ENCODE measurements at places on chromosomes 2 and 18.

DNA sequence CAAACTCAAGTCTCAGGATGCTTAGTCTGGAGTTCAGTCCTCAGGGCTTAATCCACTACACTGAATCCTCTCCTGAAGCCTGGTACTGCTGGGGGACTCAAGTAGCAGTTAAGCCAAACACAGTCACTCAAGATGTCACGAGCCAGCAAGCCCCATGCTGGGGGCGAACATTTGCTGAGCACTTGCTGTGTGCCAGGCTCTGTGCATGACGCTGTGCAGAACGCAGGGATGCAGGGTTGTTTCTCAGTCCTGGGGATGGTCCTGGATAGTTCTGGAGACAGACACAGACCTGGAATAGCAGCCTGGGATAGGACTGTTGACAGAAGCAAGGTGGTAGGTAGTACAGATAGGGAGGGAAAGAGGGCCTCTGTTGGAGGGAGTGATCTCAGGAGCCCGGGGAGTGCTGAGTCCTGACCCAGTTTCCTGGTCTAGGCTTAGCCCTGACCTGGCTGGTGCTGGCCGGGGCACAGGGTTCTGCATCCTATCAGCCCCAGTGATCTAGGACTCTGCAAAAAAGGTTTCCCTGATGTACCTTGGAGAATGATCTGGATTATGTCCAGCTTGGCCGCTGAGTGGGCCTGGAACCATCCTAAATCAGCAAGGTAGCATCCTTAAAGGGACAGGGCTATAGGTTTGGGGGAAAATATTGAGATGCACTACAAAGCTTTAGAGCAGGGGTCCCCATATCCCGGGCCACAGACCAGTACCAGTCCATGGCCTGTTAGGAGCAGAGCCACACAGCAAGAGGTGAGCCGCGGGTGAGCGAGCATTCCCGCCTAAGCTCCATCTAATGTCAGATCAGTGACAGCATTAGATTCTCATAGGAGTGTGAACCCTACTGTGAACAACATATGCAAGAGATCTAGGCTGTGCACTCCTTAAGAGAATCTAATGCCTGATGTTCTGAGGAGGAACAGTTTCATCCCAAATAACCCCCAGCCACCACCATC lies 54.7 kb upstream of the OTOF start:
- DNase-seq = no peak

- DNase-seq = no peak
These were observed 35.3 kb downstream of the MYO5B start for GRCh38 chr18:50159654-50160046.

DNA sequence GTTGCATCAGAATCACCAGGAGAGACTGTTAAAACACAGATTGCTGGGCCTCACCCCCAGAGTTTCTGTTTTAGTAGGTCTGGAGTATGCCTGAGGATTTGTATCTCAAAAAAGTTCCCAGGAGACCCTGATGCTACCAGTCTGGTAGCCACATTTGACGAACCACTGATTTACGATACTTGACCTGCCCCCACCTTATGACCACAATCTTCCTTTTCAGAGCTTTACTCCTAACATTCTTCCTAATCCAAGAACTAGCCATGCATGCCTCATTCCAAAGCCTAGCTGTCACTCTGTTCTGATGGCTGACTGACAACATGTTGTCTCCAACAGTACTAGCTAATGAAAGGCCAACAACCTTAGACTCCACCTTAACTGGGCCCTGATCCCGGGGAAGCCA lies 191.4 kb downstream of the MBD2 start:
- DNase-seq = no peak

DNA sequence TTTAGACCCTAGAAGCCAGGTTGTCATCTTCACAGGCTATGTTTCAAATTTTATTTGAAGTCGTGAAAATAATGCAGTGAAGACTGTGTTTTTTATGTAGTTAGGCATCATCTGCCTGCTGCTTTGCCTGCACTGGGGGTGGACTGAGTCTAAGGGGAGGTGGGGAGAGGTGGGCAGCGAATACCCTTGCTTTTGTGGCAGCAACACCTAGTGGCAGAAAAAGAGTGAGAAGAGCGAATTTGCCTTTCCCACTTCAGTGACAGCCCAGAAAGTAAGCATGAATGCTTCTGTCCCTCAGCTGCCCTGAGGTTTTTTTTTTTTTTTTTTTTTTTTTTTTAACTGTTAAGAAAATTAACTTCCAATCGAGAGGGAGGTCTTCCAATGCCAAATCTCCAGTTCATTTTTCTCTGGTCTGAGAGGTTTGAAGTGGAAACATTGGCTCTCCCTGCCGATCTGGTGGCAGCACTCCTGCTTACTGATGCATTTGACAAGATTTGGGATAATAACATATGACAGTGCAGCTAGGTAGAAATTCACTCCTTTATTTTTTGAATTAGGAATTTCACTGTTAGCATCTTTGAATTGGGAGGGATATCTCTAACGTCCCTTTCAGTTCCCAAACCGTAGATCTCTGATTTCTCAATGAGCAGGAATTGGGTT lies 60.3 kb upstream of the LYPD6B start:
- no peak for DNase-seq

- DNase-seq = no peak
These were observed 10.5 kb downstream of the SOCS6 start for GRCh38 chr18:70299393-70299792.

GRCh38 chr2:159119652-159120257 lies 151.3 kb downstream of the TANC1 start:
- DNase-seq = no peak

DNA sequence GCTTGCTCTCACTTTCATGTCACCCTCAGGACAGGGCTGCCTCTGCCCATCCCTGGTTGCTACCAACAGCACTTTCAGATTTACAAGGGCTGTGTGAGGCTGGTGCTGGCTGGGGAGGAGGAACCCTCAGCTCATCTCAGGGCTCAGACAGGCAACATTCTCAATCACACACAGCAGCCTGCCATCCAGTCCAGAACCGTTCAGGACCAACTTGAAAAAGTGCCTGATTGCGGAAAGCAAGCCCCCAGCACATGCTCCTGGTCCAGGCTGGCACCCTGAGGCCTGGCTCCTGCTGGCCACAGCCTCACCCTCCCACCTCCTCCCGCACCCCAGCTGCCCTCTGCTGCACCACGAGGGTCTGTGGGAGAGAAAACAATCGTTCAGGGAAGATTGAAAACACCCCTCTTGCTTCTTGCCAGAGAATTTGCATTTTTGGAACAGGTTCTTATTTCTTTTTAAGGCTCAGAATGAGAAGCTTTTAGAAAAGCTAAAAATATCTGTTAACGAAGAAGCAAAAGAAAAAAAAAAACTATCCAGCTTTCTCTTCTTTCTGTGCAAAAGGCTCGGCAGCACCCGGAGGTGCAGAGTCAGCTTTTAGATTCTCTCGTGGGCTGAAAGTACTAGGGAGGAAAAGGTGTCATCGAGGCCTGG lies 403.8 kb upstream of the ID2 start:
- no peak for DNase-seq

DNA sequence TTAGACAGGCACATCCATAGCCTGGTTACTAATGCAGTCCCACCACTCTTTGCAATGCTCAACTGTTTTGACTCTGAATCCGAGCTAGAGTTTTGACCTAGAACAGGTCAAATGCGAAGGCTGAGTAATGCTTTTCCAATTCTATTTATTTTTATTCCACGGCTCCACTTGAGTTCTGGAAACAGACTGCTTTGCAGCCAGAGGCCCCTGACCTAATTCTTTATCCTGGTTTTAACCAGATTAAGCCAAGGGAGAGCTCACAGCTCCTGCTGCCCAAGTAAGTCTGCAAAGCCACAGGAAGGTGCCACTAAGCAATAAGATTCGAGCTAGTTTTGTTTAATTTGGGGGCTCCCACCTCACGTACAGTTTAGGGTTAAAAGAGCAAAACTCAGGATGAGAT lies 51.4 kb downstream of the MREG start:
- no peak for DNase-seq

DNA sequence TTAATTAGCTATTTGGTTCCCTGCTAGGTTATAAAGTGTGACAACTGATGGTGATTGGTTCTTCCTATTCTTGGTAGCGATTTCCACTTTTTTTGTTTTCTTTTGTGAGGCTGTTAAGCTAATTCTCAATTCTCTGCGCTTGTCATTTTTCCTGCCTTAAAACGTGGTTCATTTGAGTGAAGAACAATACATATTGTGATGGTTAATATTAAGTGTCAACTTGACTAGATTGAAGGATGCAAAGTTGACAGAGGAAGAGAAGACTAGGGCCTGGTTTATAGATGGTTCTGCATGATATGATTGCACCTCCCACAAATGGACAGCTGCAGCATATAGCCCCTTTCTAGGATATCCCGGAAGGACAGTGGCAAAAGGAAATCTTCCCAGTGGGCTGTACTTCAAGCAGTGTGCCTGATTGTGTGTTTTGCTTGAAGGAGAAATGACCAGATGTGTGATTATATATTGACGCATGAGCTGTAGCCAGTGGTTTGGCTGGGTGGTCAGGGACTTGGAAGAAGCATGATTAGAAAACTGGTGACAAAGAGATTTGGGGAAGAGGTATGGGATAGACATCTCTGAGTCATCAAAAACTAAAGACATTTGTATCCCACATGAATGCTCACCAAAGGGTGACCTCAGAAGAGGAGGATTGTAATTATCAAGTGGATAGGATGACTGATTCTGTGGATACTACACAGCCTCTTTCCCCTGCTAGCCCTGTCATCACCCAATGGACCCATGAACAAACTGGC lies 39.4 kb upstream of the ZNF804A start:
- DNase-seq = no peak

GRCh38 chr2:102736110-102736409 lies 25.8 kb upstream of the TMEM182 start:
- no peak for DNase-seq

- no peak for DNase-seq
These were observed 17.6 kb downstream of the PRKCE start for GRCh38 chr2:45669032-45669486.

DNA sequence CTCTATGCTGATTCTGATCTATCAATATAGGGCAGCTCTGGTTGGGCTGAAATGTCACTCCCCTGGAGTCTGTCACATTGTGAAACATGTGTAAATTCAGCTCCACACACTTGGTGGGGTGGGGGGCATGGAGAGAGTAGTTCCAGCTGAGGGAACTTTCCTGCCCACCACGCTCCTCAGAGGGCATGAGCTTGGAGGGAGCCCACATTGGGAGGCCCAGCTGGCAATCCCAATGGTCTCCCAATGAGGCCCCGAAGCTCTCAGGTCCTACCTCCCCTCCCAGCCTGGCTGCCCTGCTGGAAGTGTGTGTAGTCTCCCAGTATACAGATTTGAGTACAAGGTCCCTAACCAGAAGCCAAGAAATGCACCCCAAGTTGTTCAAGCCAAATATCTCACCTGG lies 31.5 kb downstream of the GYPC start:
- no peak for DNase-seq

DNA sequence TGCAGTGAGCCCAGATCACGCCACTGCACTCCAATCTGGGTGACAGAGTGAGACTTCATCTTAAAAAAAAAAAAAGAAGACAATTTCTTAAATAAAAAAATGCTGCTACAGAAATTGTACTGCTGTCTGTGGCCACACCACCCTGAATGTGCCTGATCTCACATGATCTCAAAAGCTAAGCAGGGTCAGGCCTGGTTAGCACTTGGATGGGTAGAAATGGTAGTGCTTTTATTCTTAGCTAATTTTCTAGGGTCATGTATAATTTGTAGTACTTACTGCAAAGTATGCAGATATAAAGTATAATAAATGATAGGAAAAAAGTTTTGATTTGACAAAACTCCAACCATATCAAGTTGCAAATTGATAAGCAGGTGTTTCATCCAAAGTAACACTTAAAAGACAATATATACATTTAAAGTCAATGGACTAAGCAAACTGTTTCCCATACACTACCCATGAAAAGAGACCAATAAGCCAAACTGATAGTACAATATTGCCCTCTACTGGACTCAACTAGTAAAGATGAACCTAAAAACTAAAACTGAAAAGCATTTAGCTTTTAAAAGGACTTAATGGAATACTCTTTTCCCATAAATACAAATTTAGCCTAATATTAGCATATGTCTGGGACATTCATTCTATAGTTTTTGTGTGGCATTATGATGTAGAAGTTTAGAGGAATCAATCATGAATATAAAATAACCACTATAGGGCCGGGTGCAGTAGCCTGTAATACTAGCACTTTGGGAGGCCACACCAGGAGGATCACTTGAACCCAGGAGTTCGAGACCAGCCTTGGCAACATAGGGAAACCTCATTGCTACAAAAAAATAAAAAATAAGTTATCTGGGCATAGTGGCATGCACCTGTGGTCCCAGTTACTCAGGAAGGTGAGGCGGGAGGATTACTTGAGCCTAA lies 18.6 kb upstream of the PEX13 start:
- DNase-seq = peak; percentile 43

GRCh38 chr2:129945557-129945956 lies 33.9 kb upstream of the RAB6C start:
- no peak for DNase-seq

DNA sequence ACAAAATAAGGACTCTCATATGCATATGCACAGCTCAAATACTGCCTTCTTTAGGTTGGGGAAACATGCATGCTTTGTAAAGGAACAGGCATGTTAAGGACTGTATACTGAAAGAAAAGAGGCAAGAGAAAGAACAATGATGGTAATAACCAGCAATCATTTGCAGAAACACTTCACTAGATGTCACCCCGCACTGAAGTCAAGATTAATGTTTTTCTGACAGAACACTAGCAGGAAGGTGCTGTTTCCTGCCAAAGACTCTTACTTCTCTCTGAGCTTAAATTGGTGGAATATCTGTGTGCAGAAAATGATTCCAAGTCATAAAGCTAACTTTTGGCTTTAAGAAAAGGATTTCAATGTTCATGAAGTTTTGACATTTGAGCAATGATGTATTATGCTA lies 19.3 kb upstream of the CSRNP3 start:
- DNase-seq = no peak

DNA sequence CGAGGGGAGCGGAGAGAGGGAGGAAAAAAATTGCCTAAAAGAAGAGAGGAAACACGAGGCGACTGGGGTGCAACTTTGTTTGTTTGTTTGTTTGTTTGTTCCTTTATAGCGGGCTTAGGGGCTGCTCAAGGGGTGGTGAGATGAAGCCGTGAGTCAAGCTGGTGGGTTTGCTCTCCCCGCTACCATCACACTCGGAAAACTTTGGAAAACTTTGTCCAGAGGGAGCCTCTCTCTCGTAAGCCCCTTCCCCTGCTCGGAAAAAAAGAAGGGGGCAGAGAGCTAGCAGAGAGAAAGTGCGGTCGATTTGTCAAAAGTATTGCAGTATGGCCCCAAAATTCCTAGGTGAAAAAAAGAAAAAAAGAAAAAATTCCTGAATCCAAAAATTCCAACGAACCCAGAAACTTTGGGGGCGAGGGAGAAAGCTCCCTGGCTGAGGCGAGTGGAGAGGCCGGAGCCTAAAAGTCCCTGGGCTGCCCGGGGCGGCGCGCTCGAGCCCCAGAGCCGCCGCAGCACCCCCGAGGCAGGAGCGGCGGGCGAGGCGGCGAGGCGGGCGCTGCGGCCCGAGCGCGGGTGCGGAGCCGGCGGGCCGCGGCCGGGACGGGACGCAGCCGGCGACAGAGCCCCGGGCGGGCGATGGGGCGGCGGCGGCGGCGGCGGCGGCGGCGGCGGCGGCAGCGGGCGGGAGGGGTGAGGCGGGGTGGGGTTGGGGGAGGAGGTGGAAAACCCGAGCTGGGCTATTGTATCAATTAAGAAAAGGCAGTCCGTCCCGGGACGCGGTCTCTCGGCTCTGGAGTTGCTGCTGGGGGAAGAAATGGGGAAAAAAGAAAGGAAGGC lies 558 bp upstream of the CYP26B1 start:
- DNase-seq = no peak

Data from EL (cell line).